AG09319 (cell line): ENCODE measurements at places on chromosomes 3 and 15.

GRCh38 chr3:15288331-15289035 lies 43.9 kb downstream of the SH3BP5 start:
- DNase-seq = no peak

- no peak for DNase-seq
Measured at GRCh38 chr3:183006396-183007002, 26.2 kb upstream of the DCUN1D1 start.

- DNase-seq = peak; percentile 34
Measured at GRCh38 chr3:177419904-177420601, 222.8 kb upstream of the TBL1XR1 start.

GRCh38 chr15:78223396-78224022 lies 10.9 kb downstream of the ACSBG1 start:
- no peak for DNase-seq

GRCh38 chr3:193970773-193971206 lies 165.2 kb upstream of the HES1 start:
- no peak for DNase-seq

GRCh38 chr15:62026487-62027262 lies 33.6 kb downstream of the VPS13C start:
- no peak for DNase-seq

DNA sequence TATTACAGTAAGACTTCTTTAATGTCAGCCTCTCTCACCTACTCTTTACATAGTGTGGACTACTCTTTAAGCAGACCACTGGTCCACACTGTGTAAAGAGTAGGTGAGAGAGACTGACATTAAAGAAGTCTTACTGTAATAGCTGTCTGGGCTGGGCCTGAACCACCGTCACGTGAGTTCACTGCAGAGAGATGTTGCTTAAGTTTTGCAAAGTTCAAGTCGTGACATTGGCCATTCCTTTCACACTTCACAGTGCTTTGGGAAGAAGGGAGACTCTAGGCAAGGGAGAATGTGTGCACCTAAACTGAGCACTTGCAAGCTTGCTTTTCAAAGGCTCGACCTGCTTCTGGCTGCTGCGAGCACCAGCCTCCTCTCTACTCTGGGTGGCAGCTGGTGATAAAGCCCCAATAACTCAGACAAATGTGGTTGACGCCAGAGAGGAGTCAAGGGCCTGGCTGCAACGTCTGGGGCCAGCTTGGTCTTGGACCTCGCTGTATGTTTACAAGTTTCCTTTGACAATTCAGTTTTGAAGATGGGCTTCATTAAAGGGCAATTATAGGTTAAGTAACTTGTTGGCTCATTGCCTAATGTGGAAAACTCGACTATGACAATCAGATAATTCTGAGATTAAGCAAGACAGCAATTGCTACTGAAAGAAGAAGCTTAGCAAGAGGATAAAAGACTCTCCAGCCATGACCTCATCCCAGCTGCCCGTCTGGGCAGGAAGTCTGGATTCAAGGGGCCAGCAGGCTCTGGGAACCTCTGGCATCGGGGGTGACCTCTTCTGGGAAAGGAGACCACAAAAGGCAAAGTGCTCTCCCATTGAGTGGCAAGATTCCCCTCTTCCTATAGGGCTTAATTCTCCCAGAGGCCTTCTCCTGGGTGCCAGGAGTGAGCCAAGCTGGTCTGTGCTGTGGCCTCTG lies 242.1 kb upstream of the TLE3 start:
- no peak for DNase-seq

- no peak for DNase-seq
Measured at GRCh38 chr15:88299497-88299896, 43.0 kb upstream of the NTRK3 start.

DNA sequence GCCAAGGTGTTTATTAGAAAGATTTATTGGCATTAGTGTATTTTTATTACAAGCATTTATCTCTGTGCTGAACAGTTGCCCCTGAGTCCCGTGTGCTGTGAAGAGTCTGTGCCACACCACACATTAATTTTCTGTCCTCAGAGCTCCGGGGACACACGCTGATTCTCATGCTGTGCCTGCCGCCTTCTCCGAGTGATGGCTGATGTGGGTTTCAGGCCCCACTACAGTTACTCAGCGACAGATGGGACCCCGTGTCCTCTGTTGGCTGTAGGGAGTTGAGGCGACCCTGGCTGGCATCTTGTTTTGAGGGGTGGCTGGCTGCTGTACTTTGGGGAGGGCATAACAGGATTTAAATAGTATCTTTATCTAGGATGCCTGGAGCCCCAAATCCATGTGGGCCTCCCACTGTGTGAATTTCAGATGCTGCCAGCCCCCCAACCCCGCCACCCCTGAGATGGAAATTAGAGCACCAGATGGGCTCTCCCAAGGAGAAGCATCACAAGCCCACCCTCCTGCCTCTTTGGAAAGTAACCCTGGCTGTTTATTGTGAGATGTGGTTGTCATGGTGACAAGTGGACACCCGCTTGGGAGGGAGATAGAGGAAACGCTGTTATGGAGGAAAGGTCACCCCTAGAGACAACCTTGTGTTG lies 185.6 kb downstream of the APBA2 start:
- DNase-seq = no peak

- peak; percentile 43 for DNase-seq
Measured at GRCh38 chr3:158105710-158106253, 438 bp downstream of the SHOX2 start.

GRCh38 chr3:30605005-30605404 lies 1.4 kb upstream of the TGFBR2 start:
- no peak for DNase-seq

DNA sequence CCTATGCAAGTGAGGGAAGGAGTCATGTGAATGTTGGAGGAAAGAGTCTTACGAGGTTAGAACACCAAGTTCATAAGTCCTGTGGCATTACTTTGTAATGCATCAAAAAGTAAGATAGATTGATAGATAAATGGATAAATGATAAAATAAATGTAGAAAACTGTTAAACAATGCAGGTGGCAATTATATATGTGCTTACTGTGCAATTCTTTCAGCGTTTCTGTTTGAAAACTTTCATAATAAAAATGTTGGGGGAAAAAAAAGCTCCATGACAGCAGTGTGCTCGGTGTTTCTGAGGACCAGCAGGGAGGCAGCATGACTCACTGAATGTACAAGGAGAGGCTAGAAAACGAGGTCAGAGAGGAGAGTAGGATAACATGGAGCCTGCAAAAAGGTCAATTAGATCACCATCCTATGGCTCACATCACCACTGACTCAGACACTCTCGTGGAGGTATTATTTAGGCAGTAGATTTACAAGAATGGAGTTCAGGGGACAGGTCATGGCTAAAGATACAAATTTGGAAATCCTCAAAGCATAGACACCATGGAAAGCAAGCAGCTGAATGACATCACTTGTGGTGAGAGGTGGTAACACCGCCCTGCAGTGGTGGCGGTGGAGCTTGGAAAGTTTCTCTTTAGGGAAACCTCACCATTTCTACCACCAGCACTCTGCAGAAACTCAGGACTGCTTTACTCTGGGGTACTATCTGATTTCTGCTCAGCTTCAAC lies 219.8 kb downstream of the CTNNB1 start:
- no peak for DNase-seq

- DNase-seq = peak; percentile 5
Measured at GRCh38 chr3:120908030-120908794, at the start of gene STXBP5L. Gene STXBP5L (plus strand): TSS chr3:120908205. CDS start chr3:120909579, 1,374 bp downstream.

DNA sequence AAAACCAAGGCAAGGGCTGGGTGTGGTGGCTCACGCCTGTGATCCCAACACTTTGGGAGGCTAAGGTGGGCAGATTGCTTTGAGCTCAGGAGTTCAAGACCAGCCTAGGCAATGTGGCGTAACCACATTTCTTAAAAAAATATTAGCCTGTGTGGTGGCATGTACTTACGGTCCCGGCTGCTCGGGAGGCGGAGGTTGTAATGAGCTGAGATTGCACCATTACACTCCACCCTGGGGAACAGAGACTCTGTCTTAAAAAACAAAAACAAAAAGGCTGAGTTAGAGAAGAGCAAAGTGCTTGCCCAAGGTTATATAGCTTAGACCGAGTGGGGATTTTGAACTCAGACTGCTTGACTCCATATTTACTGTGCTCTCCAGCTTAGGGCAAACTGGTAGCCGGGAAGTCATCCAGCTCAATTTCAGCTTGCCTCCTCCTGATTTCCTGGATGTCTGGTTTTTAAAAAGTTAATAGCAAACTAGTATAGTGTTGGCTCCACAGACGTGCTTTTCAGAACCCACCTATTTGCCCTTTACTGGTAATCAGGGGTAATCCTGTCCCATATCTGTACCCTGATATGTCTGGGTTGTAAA lies 138.9 kb downstream of the CACNA1D start:
- DNase-seq = no peak

- no peak for DNase-seq
Measured at GRCh38 chr3:134630506-134630905, 20.3 kb downstream of the KY start.

GRCh38 chr3:166829896-166830295 lies 550.2 kb downstream of the ZBBX start:
- DNase-seq = no peak

DNA sequence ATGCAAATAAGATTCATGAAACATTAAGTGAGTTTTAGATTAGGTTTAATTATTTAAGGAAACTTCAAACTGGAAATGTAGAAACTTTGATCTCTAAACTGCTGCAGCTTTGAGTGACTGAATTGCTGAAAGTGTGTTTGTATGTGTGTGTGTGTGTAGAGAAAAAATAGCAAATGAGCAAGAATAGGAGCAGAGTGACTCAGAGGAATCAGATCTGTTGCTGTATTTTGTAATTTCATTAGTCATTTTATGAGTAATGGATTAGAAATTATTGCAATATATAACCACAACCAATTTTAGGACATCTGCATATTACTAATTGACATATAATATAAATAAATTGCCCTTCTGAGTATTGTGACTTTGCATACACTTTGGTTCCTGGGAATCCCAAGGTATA lies 52.8 kb upstream of the SLC9A9 start:
- DNase-seq = peak; percentile 75

DNA sequence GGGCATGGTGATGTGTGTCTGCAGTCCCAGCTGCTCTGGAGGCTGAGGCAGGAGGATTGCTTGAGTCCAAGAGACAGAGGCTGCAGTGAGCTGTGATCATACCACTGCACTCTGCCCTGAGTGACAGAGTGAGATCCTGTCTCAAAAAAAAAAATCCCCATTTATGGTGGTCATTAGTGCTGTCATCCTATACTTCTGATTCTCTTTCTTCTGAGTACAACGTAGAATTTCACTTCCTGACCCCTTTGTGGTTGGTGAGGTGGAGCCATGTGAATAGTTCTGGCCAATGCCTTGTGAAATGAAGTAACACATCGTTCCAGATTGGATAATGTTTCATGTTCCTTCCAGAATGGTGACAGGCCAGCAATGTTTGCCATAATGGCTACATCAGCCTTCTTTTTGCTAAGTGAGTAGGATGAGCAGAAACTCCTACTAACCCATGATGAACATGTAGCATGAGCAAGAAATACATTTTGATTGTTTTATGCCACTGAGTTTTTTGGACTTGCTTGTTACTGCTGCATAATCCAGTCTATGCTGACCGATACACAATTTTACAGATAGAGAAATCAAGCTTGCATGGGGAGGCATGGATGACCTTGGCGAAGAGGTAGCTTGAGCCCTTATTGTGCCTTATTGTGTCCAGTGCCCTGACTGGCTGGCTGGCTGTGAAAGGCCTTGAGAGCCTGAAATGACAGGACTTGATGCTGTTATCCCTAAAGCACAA lies 30.9 kb upstream of the TLE3 start:
- DNase-seq = no peak

GRCh38 chr3:195101001-195101583 lies 169.9 kb downstream of the XXYLT1 start:
- DNase-seq = no peak

DNA sequence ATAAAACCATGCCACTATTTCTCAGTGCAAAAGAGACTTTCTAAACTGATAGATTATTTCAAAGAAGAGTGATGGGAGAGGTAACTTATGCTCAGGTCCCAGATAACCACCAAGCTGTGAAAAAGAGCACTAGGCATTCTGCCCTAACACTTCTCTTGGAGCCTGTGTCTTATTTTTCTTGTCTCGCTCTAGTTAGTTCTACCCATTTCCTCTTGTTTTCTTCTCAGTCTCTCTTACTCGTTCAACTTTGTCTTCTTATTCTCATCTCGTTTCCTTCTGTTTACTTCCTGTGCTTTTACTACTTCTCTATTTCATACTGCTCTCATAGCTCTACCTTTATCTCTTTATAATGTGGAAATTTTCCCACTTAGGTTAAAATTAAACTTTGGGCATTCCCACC lies 91.8 kb upstream of the CGNL1 start:
- no peak for DNase-seq
